Umbilical cord (tissue), 2 donors: ENCODE measurements at places on chromosomes 12 and 14. TPM values are rescaled to one million over a fixed set of nuclear protein-coding genes. Genes with fewer than 3 reads are reported as not detected.
A peak's percentile ranks its signal among the peaks of the same experiment; 100 is the strongest.

- no peak for DNase-seq
Observed at GRCh38 chr12:12024911-12025682, 45.6 kb upstream of the BCL2L14 start.

DNA sequence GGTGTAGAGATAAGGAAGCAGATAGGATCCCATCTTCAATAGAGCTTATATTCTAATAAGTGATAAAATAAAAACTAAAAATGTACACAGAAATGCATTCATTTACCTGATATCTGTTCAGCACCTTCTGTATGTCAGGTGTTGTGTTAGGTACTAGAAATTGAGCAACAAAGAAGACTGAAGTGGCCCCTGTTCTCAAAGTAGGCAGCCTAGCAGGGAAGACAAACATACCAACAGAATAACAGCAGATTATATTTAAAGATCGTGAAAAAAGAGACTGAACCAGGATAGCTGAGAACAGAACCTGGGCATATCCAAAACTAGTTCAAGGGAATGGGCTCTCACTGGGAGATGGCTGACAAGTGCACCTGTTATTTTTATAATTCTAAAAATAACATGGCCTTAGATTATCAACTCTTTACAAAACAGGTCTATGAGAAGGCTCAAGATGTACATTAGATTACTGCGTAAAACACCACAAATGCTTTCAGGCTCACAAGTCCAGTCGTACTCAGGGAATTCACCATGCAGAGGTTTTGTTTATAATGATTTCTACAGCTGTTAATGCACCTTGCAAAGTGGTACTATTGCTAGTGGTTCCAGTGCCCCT lies 16.4 kb downstream of the ANO6 start:
- no peak for DNase-seq

- no peak for DNase-seq
Observed at GRCh38 chr12:105198961-105199360, 37.0 kb downstream of the APPL2 start.

DNA sequence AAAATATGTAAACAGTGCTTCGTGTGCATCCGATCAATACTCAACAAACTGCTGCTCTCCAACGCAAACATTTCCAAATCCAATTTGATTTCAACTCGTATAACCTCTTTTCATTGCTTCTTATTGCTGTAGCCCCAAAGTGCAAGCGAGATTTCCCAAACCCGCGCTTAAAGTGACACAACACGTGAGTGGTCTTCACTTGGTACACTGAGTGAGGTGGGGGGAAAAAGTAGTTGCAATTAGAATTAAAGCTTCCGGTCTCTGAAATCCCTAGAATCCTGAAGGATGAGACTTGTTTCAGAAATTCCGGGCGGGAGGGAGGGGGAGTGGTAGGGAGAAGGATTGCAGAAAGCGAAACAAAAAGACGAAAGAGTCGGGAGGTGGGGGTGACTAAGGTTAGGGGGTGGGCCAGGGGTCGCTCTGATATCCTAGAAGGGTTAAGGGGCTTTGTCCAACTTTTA lies 387.5 kb downstream of the BCAT1 start:
- peak; percentile 83 for DNase-seq

DNA sequence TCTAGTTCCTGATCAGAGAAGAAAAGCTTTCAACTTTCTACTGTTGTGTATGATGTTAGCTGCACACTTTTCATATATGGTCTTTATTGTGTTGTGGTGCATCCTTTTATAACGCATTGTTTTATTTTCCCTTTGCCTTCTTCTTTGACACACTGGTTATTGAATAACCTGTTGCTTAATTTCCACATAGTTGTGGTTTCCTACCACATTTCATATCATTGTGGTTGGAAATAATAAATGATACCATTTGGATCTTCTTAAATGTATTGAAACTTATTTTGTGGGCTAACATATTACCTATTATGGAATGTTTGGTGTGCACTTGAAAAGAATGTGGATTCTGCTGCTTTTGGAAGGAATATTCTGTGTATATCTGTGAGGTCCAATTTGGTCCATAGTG lies 64.9 kb downstream of the GPHN start:
- DNase-seq: no peak

GRCh38 chr14:90039253-90040010 lies 22.4 kb upstream of the KCNK13 start:
- DNase-seq: no peak

- DNase-seq: no peak
Observed at GRCh38 chr12:71810921-71811320, 28.6 kb upstream of the TBC1D15 start.

- DNase-seq: no peak
Observed at GRCh38 chr12:119259484-119259883, 75.0 kb upstream of the CCDC60 start.

DNA sequence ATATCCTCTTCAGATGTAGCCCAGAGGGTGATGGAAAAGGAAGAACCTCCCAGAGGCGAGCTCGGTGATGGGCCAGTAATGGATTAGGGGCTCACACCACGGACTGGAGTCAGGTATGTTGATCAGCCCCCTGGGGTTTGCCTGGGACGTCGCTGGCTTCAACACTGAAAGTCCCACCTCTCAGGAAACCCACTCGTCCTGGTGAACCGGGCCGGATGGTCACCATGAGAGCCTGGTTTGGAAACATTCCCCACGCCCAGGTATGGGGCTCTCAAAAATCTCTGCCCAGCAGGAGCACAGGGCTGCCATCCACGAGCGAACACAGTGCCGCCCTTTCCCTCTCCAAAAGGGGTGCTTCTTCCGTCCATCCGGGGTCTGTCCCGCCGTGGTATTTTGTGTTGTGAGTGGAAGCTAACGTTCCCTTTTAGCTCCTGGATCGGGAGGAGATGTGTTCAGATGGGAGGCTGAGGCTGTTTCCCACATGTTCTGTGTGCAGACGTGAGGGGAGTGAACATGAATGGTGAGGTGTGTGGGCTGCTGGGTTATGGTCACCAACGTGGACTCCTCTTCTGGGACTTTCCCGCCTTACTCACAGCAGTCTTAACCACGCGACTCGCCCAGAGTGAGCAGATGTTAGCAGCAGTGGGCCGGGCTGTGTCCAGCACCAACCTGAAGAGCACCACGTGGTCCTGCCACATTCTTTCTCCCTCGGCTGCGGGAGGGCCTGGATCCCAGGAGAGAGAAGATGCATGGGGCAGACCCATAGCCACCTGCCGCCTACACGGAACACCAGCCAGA lies 139.2 kb downstream of the KIF26A start:
- DNase-seq: no peak

- no peak for DNase-seq
Observed at GRCh38 chr14:64727551-64728071, 23.4 kb downstream of the PLEKHG3 start.

- DNase-seq: no peak
Observed at GRCh38 chr14:100283984-100284881, 22.0 kb downstream of the SLC25A29 start.

GRCh38 chr12:63967358-63968145 lies 123.1 kb downstream of the SRGAP1 start:
- DNase-seq: no peak

- DNase-seq: peak; percentile 11
Observed at GRCh38 chr12:2892246-2892645, 1.6 kb downstream of the TULP3 start.

DNA sequence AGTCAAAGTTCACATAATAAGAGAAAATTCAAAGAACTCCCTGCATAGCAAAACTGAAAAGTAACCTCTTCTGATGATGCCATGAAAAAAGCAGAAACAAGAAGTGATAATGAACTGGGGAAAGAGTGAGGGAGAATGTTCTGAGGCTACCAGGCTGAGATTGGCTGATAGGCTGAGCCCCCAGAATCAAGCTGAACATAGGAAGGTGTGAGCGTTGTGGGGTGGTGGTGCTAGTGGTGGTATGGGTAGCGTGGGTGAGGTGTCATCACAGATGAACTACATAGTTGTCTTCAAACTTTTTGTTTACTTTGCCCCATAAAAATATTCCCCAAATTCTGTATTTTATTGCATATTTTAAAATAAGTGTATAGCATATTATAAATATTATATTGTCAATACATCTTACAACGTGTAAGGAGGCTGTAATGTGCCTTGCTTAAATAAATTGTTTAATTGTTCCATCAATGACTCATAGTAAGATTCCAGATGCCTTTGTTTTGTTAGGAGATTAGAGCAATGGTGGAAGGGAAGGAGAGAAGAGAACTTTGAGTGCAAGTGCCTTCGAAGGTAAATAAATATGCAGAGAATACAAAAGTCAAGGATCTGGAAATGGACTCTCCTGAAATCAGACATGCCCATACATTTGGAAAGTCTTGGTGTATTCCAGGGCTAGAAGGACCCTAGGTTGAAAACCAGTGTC lies 15.8 kb upstream of the CFAP54 start:
- DNase-seq: no peak

DNA sequence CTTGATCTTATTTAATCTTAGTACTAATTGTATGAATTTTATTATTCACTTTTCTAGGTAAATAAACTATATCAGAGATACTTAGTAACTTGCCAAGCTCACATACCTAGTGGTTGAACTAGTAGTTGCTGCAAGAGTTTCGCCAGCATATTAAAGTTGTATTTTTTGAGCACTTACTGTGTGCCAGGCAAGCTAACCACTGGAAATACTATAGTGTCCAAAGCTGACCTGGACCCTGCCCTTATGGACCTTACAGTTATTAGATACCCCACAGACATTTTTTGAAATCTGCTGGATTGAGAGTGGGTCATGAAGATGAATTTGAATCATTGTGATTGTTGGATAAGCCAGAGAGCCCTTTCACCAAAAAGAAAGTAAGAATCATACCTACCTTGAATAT lies 125.0 kb downstream of the RAD51B start:
- DNase-seq: no peak

DNA sequence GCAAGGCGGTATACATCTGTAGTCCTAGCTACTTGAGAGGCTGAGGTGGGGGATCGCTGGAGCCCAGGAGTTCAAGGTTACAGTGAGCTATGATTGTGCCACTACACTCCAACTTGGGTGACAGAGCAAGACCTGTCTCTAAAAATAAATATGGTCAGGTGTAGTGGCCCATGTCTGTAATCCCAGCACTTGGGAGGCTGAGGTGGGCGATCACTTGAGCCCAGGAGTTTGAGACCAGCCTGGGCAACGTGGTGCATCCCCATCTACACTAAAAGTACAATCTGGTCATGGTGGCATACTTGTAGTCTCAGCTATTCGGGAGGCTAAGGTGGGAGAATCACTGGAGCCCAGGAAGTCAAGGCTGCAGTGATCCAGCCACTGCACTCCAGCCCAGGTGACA lies 40.6 kb downstream of the HECTD1 start:
- no peak for DNase-seq

DNA sequence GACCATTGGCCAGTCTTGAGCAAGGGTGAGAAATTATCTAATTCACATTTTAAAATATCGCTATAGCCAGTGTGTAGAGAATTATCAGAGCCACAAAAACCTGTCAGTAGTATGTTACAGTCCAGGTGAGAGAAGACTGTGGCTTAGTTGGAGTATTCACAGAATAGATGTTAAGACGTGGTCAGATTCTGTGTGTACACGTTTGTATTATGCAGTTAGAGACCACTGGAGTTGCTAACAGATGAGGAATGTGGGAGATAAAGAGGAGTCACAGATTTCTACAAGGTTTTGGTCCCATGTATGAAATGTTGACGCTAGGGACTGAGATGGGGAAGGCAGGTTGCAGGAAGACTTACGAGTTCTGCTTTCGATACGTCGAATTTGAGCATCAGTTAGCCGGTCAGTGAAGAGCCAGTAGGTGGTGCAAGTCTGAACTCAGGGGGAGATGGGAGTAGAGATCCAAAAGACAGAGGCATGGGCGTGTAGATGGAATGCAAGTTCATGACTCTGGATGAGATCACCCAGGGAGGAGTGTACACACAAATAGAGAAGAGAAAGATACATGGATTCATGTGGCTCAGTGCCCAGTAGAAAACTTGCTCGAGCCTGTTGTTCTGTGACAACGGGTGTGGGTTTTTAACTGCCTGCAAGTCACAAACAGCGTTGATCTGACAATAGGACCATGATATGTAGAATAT lies 114.8 kb upstream of the FLRT2 start:
- peak; percentile 93 for DNase-seq

- no peak for DNase-seq
Observed at GRCh38 chr12:113114447-113115178, 20.9 kb downstream of the RASAL1 start.

- no peak for DNase-seq
Observed at GRCh38 chr14:92515546-92516343, 2.2 kb downstream of the RIN3 start.

DNA sequence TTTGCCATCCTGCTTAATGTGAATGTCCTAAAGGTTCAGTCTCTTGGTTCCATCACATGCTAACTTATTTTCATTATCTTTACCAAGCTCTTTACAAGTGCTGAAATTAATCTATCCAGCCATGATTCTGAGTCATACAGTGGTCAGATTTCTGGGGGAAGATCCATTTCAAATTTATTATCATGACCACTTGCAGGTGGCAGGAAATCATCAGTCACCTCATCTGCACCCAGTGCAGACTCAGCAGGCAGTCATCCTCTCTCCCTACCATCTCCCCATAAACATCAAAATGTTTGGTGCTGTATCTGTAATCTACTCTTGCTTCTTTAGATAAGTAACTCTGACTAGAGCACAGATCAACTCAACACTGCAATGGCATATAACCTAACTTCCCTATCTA lies 23.5 kb downstream of the ATG14 start:
- DNase-seq: no peak

GRCh38 chr14:54985156-54985555 lies 41.7 kb downstream of the WDHD1 start:
- no peak for DNase-seq

GRCh38 chr12:116222358-116222757 lies 55.1 kb downstream of the MED13L start:
- peak; percentile 46 for DNase-seq

- DNase-seq: no peak
Observed at GRCh38 chr12:113778432-113779132, 187.5 kb downstream of the RBM19 start.

DNA sequence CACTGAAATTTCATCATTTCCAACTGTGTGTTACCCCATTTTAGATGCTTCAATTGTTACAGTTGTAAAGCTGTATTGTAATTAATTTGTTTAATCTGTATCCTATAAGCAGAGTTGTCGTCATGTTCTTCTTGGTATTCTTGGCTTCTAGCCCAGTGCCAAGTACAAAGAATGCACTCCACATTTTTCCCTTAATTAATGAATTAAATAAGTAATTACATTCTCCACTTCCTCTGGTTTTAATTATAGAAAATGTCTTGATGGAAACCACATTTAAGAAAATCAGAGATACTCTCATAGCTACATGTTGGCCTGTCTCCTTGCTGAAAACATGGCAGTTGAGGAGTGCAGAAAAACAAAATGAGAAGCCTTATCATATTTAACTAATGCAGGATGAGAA lies 746 bp downstream of the DNAI7 start:
- no peak for DNase-seq

GRCh38 chr12:127749416-127749815 lies 517.6 kb upstream of the TMEM132C start:
- no peak for DNase-seq

Gene RNU4-1
- under 0.01 TPM for total RNA-seq

Gene STAC3
- total RNA-seq: not detected

Gene NFATC4
- total RNA-seq: 40.0 TPM

Gene SOX5
- 74.4 TPM for total RNA-seq

Gene TMEM253
- total RNA-seq: not detected

Gene GNB3
- 2.4 TPM for total RNA-seq

Gene ORMDL2
- total RNA-seq: 26.2 TPM

Gene TMEM132D
- total RNA-seq: 2.6 TPM

Gene RALGAPA1
- 69.1 TPM for total RNA-seq

Gene WBP11
- total RNA-seq: 18.5 TPM

Gene KRT7
- 7.7 TPM for total RNA-seq

Gene GUCY2C
- 0.72 TPM for total RNA-seq

Gene SMIM41
- not detected for total RNA-seq

Gene CD27
- total RNA-seq: not detected

Gene MARCHF9
- 7.7 TPM for total RNA-seq

Gene NOVA1
- 51.5 TPM for total RNA-seq
